ENCODE measurements at places on chromosomes 5 and 9.
A peak's percentile ranks its signal among the peaks of the same experiment; 100 is the strongest.

- no peak for DNase-seq
Measured at GRCh38 chr9:87751868-87752267, 25.9 kb downstream of the CTSL start.

DNA sequence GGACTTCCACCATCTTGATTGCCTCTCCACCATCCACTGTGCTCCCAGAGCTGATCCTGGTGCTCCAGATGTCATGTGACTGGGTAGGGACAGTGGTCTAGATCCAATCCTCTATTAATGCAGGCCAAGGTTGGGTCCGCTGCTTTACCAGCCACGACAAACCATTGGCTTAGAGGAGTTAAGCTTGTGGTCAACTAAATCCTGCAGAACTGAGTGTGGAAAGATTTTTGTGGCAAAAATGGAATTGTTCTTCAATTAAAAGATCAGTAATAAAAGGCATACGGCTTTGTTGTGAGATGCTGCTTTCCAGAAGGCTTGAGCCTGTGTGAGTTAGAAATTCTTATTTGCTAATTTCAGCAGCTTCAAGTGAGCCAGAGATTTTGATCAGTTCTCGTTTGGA is 30.7 kb downstream of the SLC1A3 start:
- DNase-seq, result no peak

GRCh38 chr9:70043689-70044489 is at the start of gene MAMDC2:
Gene MAMDC2, plus strand, starts transcription at chr9:70043848. Its CDS starts 350 bp downstream, at chr9:70044198.
- peak; percentile 30 for DNase-seq

GRCh38 chr5:29715167-29715566 is 1478.3 kb upstream of the CDH6 start:
- no peak for DNase-seq

DNA sequence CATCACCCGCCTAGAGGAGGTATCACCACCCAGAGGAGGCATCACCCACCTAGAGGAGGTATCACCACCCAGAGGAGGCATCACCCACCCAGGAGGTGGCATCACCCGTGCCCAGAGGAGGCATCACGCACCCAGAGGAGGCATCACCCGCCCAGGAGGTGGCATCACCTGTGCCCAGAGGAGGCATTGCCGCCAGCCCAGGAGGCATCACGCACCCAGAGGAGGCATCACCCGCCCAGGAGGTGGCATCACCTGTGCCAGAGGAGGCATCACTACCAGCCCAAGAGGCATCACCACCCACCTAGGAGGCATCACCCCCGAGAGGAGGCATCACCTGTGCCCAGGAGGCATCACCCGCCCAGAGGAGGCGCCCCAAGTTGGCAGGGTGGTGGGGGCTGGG is 2.6 kb downstream of the NOTCH1 start:
- DNase-seq, result no peak

- DNase-seq, result no peak
Measured at GRCh38 chr5:157348049-157348400, 82.1 kb downstream of the CYFIP2 start.

- DNase-seq, result no peak
Measured at GRCh38 chr5:178869577-178869976, 9.8 kb downstream of the ZNF354B start.

- DNase-seq, result no peak
Measured at GRCh38 chr5:63398346-63398745, 563.9 kb downstream of the HTR1A start.

GRCh38 chr9:1869843-1870242 is 145.3 kb upstream of the SMARCA2 start:
- peak; percentile 6 for DNase-seq

DNA sequence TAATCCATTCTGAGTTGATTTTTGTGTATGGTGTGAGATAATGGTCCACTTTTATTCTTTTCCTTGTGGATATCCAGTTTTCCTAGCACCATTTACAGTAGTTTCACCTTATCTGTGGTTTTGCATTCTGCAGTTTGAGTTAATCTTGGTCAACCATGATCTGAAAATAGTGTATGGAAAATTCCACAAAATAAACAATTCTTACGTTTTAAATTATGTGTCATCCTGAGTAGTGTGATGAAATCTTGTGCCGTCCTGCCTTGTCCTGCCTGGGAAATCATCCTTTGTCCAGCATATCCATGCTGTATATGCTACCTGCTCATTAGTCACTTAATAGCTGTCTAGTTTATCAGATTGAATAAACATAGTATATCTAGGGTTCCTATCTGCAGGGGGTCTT is 42.1 kb downstream of the CDC42SE2 start:
- DNase-seq, result no peak

DNA sequence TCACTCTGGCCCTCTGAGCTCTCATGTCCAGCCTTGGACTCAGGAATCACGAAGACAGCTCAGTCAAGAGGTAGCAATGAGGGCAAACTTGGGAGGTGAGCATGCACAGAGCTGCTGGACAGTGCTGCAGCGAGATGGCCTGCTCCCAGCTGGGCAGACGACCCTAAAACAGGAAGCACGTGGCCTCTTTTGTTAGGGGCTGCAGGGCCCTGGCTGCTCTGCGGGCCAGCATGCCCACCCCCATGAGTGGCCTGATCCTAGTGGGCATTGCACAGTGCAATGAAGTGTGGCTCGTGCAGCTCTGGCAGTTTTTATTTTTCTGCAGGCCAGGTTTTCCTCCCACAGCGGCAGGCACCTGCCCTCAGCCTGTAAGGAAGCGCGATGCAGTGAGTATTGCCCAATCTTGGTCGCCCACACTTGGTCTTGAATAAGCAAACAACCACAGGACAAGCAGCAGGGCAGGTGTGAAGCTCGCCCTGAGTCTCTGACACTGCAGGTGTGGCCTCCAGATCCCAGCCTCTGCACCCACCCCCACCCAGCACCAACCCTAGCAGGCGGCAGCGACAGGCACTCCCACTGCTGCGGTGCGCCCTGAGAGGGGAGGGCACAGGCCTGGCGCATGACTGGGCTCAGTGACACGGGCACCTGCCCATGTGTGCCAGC is 60.8 kb downstream of the SEMA4D start:
- DNase-seq, result no peak

GRCh38 chr5:33238826-33239695 is 201.7 kb upstream of the TARS1 start:
- DNase-seq, result no peak

Measured in cerebellar cortex (tissue), 1 donor.